ENCODE measurements at places on chromosomes 16 and 17.

GRCh38 chr16:50099957-50100648 is 34.3 kb downstream of the HEATR3 start:
- no peak for DNase-seq

DNA sequence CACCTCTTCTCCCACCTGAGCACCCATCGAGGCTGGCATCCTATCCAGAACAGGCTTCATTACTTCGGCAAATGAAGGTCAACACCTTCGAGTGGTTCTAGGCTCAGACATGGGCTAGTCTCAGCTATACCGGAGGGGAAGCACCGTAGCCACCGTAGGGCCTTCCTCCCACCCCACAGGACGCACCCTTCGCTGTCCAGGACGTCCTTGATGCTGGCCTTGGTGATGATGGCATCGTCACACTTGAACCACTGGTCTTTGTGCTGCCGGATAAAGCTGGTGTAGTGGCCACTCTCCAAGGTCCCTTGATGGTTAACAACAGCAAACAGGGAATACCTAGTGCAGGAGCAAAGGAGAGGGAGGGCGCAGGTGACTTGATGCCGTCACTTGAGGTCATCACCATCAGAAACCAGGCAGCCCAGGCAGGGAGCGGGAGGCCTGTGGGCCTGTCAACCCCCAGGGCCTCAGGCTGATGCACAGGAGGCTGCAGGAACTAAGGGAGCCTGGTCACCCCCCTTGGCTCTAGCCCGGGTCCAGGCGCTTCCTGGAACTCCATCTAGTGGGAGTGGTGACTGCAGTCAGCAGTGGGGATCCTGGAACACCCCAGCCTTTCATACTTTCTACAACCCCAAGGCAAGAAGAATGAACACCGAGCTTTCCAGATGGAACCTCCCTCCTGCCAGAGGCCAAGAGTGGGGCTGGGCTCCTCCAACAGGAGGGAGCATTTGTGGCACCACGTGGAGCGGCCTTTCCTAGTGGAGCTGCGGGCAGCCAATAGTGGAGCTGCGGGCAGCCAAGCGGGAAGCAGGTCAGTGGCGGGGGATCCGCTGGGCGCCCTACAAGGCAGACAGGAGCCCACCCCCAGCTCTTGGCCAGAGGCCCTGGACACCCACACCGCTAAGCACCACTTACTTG is 38.5 kb downstream of the USP22 start:
- DNase-seq, result no peak

- DNase-seq, result no peak
These were observed 40.8 kb upstream of the MEAK7 start for GRCh38 chr16:84545114-84545737.

GRCh38 chr16:78277321-78278055 is 178.0 kb downstream of the WWOX start:
- no peak for DNase-seq

DNA sequence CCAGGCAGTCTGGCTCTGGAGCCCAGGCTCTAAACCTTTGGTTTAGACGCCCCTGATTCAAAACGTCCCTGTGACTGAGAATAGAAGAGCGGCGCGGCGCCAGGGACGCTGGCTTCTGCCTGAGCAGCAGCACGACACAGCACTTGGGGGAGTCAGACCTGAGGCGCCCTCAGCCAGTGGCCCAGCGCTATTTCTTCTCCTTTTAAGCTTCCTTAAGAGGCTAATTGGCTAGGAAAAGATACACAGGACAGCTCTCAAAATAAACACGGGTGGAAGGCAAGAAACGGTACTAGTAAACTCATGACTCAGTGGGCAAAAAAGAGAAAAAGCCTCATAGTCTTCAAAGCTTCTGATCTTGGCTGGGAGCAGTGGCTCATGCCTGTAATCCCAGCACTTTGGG is 34.9 kb downstream of the GTF3C1 start:
- no peak for DNase-seq

GRCh38 chr16:79211586-79211985 is 389.0 kb downstream of the MAF start:
- no peak for DNase-seq

GRCh38 chr16:78494674-78495073 is 395.2 kb downstream of the WWOX start:
- DNase-seq, result no peak

DNA sequence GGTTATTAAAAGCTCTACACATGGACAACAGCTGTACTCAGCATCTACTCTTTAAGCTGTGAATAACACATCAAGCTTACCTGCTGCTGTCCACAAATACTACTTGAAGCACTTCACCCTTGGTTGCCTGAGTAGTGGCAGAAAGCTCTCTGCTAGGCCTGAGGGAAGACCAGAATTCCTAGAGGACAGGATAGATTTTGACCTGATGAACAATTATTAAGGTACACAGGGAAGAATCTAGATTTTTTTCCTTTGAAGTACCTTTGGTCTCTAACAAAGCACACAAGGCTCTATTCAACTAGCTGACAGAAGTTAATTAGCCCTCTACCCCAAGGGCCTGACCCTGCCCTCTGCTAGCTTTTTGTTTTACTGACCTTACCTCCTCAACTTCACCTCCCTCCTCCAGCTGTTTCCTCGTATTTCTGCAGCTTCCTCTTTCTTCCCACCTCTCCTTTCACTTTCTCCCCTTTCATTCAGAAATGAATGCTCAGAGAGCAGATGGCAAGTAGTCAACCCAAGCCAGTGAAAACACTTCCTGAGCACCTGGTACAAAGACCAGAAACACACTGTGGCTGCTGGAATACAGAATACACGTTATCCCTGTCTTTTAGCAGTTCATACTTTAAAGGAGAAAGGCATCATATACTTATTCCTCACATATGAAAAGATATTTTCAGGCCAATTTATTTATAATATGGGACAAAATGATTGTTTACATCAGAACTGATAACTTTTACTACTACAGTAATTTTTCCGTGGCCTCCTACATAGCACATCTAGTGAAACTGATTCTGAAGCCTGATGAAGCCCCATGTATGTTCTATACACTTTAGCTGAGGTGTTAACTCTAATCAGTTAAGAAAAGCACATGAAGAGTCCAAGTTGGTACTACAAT is 5.7 kb upstream of the VEZF1 start:
- DNase-seq, result no peak

- no peak for DNase-seq
These were observed 32.8 kb downstream of the WNT3 start for GRCh38 chr17:46785696-46786095.

DNA sequence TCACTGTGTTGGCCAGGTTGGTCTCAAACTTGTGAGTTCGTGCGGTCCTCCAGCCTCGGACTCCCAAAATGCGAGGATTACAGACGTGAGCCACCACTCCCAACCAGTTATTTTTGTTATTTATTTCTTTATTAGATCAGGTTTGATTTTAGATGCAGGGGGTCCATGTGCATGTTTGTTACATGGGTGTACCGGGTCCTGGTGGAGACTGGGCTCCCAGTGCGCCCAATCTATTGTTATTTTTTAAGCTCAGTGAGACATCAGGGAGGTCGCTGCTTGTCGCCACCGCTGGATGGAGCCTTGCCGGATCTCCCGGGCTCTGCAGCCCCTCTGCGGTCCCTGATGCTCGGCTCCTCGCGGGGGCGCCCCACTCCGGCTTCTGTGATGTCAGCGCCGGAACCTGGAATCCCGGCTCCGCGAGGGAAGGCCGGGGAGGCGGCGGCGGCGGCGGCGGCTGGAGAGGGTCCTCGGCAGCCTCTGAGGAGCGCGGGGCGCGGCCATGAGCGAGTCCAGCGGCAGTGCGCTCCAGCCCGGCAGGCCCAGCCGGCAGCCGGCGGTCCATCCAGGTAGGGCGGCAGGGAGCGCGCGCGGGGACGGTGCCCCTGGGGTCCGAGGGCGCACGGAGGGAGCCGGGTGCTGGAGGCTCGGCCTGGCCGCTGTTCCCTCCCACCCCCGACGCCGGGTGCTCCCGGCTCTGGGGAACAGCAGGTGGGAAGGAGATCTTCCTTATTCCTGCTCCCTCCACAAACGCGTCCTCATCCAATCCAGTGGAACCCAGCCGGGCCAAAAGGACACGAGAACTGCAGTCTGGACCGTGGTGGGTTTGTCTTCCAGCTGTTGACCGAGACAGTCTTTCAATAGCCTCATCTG is at the start of gene TMC7:
TSS of gene TMC7 (plus strand) at position 370 of the 870 bp plus-strand sequence. CDS start at position 500, 130 bp downstream.
- peak; percentile 83 for DNase-seq

- peak; percentile 56 for DNase-seq
These were observed 11.8 kb upstream of the SLFN13 start for GRCh38 chr17:35460354-35460851.

- DNase-seq, result no peak
These were observed 296.5 kb upstream of the MAF start for GRCh38 chr16:79897104-79897452.

DNA sequence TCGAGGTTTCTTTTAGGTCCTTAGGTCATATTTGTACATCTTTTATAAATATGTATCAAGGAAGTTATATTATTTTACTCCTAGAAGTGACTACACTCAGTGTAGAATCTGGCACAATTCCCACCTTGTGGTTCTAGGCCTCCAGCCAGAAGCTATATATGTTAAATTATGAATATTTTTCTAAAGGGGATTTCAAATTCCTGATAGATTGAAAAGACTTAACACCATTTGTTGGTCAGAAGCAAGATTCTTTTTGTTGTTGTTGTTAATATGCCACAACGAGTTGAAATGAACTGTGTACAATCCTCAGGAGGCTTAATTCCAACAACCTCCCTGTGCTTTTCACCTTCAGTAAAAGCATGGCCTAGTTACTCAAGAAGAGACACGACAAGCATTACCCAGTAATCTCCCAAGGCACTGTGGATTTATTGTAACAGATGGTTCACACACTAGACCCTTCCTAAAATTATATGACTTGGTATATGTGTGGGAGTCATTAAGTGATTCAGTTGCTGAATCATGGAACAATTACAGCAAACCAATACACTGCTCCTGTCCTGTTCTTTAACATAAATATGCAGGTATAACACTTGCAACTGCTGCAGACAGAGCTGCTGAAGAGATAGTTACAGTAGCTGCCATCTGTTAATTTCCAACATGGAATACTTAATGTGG is 964.4 kb upstream of the GOT2 start:
- DNase-seq, result no peak

GRCh38 chr16:54098247-54098646 is 188.3 kb downstream of the IRX3 start:
- DNase-seq, result no peak

DNA sequence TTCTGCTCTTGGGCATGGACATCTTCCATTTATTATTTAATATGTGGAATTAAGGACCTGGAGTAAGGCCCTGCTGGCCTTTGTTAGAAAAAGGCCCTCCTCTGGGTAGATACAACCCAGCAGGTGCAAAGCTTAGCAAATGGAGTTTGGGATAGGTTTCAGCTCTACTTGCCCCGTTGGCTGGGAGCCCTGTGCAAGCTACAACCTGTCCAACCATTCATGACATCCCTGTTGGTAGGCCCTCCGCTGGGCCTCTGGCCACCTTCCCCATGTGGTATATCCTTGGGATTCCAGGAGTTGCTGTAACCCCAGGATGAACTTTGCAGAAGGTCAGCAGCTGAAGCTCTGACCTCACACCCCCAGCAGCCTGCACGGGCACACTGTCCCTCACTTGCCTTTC is 6.4 kb downstream of the NGFR start:
- DNase-seq, result no peak

DNA sequence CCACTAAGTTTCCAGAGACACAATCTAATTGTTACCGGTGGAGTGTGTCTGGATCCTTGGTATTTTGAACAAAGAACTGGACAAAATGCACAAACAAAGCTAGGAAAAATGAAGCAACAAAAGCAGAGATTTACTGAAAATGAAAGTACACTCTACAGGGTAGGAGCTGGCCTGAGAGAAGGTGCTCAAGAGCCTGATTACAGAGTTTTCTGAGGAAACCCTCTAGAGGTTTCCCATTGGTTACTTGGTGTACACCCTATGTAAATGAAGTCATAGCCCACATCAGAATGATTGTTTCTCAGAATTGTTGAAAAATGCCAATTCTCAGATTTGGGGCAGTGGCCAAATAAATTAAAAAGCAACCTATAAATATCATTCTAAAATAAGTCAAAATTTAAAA is 436.4 kb downstream of the KCNJ18 start:
- DNase-seq, result no peak

DNA sequence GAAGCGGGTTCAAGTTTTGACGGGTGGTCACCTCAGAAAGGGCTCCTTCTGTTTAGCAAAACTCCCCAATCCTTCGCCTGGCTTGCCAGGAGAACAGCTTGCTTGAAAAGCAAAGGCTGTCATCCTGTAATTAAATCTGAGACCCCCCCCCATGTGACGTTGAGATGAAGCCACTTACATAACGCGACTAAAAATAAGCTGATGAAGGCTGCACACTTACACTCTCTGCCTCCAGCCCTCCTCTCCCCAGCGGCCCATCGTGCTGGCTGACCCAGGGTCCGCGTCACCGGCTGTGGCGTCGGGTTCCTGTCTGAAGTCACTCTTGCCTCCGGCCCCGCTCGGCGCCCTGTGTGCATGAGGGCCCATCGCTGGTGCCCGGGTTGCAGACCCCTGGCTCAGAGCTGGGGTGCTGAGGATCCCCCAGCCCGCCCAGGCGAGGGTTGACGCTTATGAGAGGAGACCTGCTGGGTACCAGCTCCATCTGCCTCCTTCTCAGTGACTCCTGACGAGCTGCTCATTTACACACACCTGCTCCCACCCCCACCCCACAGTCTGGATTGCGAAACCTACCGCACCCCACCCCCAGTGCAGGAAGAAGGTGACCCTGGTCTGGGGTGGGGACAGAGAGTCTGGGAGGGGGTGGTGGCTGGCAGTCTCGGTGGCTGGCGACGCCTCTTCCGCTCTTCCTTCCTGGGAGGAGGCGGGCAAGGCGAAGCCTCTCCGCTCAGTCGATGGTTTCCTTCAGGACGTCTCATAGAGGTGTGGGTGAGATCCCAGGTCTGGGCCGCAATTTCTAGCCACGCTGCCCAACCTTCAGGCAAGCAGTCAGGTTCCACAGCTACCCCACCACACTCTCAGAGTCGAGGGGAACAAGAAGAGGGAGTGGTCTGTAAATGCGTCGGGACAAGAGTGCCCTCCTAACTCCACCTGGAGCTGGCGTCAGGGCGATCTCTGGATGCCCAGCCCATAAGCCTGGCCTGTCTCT is 3.1 kb upstream of the BAIAP2 start:
- no peak for DNase-seq

DNA sequence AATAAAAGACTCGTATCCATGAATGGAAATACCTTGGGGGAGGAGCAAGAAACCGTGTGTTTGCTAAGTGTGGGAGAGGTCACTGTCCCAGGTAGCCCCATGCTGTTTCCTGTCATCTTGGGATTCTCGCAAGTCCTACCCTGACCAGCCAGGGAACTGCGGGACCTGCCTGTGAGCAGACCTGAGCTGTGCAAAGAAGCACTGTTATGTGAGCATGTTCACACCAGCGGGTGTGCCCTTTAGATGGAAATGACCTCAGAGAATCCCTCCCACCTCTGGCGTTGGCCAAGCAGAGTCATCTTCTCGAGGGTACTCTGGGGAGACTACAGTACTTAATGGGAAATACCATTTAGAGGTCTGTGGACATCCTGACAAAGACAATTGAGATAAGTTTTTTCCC is 127.0 kb upstream of the MON1B start:
- DNase-seq, result no peak

DNA sequence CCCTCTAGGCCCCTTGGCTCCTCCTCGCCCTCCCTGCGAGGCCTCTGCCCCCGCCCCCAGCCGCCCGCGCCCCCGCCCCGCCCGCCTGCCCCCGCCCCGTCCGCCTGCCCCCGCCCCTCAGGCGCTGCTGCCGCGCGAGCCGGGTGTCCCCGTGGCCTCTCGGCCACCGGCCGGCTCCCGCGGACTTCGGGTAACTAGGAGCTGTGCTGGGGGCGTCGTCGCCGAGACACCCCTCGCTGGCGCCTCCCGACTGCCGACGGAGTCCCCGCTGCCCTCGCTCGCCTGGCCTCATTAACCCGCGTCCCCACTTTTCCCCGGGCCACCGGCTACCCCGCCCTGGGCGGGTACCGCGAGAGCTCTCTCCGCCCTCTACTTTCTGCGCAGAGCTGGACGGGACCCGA is at the start of gene TLCD1:
TSS of gene TLCD1 (minus strand) at position 8 of the 401 bp plus-strand sequence. CDS start 136 bp downstream, outside the sequence.
- DNase-seq, result peak; percentile 74
